ENCODE measurements at places on chromosomes 6 and 20.

GRCh38 chr20:55155360-55155759, 680.0 kb downstream of the DOK5 start:
- no peak for DNase-seq

DNA sequence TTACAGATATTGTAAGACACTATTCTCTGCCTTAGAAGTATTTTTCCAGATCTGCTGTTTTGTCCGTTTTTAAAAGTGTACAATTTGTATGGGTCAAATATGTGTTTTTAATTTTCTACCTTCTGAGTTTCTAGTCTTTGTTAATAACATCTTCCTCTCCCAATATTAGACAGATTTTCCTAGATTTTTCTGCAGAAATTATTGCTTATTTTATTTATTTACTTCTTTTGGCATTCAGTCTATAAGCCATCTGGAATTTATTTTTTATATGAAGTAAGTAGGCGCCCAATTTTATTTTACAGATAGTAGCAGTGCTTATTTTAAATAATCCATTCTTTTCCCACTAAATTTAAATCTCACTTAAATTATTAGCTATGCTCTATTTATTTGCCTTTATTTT, 103.1 kb upstream of the PLEKHG1 start:
- no peak for DNase-seq

DNA sequence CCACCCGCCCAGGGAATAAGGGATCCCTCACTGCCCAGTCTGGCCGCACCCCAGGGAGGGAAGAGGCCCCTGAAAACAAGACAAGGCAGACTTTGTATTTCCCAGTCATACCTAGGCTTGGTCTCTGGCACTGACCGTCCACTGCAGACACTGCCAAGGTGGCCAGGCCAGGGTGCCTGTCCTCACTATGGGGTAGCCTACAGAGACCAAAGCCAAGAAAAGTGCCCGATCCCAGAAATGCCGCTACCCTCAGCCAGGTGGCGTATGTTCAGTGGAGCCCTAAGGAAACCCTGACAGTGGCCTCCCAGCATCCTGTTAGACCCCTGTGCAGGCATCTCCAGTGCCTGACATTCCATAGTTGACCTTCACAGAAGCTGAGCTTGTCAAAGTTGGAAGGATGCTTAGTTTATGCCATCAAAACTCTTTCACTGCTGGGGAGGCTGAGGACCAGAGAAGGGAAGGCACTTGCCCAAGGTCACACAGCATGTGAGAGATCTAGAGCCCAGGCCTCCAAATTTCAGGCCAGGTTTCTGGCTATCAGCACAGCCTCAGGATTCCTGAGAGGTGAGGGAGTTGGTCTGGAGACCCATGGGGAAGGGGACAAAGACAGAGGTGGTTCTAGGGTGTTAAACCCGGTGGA, 2.5 kb downstream of the SCRT2 start:
- peak; percentile 68 for DNase-seq

DNA sequence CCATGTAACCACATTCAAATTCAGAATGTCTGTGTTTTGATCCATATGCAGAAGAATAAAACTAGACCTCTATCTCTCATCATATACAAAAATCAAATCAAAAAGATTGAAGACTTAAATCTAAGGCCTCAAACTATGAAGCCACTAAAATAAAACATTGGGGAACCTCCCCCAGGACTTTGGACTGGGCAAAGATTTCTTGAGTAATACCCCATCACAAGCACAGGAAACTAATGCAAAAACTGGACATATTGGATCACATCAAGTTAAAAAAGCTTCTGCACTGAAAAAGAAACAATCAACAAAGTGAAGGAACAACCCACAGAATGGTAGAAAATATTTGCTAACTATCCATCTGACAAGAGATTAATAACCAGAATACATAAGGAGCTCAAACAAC, 266.8 kb downstream of the EPM2A start:
- DNase-seq: no peak

GRCh38 chr6:132934496-132934895, 120.1 kb downstream of the RPS12 start:
- DNase-seq: no peak

- DNase-seq: no peak
Observed at GRCh38 chr20:32709632-32710121, 33.6 kb downstream of the COMMD7 start.
